ENCODE measurements at places on chromosomes 4 and X. TPM values are rescaled to one million over a fixed set of nuclear protein-coding genes. Genes with fewer than 3 reads are reported as not detected.

DAPP1 gene
- 39.7 TPM for total RNA-seq

- DNase-seq: no peak
Observed at GRCh38 chr4:115675719-115676118, 562.3 kb upstream of the NDST4 start.

PPEF1 gene
- total RNA-seq: not detected

DNA sequence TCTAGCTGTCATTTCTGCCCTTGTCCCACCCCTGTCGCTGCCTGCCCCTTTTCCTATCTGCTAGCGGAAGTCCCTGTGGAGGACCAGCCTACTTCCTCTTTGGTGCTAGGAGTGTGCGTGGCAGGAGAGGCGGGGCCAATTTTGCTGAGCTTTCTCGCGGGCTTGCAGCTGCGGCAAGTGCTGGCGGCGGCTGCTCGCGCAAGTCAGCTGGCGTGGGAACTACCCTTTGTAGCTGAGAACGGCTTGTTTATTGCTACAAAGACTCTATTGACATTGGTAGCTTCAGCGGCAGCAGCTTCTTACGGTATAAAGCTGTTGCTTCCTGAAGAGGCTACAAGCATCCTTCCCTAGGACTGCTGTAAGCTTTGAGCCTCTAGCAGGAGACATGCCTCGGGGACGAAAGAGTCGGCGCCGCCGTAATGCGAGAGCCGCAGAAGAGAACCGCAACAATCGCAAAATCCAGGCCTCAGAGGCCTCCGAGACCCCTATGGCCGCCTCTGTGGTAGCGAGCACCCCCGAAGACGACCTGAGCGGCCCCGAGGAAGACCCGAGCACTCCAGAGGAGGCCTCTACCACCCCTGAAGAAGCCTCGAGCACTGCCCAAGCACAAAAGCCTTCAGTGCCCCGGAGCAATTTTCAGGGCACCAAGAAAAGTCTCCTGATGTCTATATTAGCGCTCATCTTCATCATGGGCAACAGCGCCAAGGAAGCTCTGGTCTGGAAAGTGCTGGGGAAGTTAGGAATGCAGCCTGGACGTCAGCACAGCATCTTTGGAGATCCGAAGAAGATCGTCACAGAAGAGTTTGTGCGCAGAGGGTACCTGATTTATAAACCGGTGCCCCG lies at the start of gene MAGEH1:
MAGEH1 (plus strand) TSS at position 138 of the 843 bp plus-strand sequence; CDS start at position 386, 248 bp downstream.
- peak; percentile 79 for DNase-seq

- no peak for DNase-seq
Observed at GRCh38 chr4:137994853-137995252, 247.3 kb downstream of the SLC7A11 start.

DNA sequence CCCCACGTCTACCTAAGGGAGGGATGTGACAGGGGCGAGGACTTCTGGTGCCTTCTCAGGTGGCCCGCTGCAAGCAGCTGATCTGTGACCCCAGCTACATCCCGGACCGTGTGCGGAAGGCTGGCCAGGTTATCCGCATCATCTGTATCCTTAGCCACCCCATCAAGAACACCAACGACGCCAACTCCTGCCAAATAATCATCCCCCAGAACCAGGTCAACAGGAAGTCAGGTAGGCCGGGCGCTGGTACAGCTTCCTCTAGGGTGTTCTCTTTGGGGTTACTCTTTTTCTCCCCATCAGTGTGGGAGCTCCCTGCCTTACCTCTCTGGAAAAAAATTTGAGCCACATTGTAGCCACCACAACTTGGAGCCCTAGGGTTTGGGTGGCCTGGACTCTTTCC lies 2.4 kb upstream of the FAM50A start:
- DNase-seq: no peak

DNA sequence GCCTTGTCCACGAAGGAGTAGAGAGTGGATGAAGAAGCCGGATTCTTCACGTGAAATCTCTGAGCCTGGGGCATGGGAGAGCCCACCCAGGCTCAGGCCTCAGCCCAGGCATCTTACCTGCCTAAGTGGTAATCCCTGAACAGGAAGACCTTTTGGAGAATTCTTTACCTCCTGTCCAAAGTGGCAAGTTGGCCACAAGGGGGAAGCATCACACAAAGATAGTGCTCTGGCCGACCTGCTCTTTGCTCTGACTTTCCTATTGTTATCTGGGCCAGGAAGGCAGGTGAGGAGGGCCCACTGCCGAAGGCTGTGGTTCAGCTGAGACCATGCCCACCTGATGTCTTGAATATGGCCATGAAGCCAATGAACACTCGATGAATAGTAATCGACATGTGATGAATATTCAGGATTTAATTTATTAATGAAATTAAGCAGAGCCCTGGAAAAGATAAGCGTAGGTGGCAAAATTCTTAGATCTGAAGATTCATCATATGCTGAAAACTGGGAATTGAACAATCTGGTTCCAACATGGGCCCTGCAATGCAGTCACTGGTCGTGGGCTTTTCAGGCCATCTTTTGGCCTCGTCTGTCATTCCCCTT lies 93.8 kb downstream of the PDGFRA start:
- peak; percentile 35 for DNase-seq

DNA sequence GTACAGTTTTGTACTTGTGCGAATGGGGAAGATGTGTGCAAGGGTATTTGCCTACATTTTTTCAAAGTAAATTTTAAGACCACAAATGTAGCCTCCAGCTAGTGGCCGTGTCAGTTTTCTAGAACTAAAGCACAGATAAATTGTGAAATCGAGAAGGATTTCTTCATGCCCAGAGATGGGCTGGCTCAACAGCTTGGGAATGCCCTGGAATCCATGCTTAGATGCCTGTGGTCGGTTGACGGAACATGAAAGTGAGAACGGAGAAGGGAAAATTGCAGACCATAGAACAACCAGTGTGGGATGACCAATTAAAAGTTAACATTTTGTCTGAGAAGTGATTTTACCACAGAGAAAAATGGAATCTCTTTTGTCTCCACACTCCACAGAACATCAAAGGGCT lies 73.2 kb upstream of the VCX2 start:
- DNase-seq: no peak

DNA sequence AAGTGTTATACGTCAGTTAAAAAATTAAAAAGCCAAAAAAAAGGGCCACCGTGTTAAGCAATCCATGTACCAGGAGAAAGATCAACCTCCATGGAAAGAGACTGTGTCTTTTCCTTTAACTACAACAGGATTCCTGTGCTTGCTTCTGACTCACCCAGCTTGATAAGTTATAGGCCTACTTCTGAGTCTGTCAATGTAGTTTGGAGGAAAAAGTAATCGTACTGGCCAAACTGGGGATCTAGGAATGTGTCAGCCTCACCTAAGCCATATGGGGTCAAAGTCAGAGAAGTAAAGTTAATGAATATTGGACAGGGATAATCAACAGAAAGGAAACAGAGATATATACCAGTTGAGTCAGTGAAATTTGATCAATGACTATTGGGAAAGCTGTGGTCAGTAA lies 470.8 kb upstream of the SLIT2 start:
- DNase-seq: no peak

DNA sequence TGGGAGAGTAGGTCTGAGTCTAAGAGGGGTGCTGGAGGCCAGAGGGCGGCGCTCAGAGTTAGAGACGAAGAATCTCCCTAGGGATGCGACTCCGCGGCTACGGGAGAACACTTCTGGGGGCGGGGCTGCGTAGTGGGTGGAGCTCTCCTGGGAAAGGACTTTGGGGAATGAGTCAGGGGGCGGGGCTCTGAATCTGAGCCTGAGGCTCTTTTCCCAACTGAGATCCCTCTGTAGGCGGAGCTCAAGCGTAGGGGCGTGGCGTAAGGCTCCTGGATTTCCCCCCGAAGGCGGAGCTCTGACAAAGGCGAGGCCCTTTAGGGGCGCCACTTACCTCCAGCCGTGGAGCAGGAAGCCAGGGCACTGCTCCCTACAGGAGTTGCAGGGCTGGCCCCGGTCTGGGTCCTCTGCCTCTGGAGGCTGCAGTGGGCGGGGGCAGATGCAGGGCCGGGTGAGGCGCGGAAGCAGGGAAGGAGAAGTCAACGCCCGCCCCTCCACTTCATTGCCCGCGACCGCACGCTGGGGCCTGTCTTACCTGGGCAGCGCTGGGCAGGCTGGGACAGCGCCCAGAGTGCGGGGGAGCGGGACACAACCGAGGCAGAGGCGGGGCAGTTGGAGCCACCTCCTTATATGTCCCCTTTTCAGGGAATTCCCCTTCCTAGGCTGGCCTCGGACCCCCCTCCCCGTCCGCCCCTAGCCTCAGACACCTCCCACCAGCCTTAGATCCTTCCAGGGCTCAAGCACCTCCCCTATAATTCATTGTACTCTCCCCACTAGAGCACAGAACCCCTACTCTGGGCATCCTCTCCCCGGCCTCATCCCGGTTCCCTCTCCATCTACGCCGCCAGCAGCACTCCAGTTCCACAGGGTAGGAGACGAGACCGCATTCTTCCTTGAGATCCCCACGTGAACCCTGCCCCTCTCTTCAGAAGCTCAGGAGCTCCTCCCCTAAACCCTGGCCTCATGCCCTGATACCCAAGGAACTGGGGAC lies 1.6 kb downstream of the PRICKLE3 start:
- peak; percentile 56 for DNase-seq

MAGEA9B gene
- total RNA-seq: not detected

RASGEF1B gene
- total RNA-seq: 6.7 TPM

- no peak for DNase-seq
Observed at GRCh38 chrX:13265549-13266132, 54.2 kb downstream of the ATXN3L start.

SPON2 gene
- 6.8 TPM for total RNA-seq

PRICKLE3 gene
- total RNA-seq: 16.3 TPM

DNA sequence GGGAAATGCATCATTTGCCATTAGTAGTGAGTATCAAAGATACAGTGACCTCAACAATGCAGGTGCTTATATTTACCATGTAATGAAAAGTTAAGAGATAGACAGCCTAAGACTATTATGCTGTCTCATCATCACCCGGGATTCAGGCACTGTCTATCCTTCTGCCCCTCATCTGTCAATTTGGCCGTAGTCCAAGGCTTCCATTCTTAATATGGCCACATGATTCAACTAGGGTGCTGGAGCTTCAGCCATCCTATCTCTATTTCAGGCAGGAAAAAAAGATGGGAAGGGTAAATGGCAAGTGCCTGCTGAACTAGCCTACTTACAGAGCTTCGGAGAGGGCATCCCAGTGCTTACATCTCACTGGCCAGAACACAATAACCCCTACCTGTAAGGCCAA lies 196.7 kb upstream of the LNX1 start:
- no peak for DNase-seq

DNA sequence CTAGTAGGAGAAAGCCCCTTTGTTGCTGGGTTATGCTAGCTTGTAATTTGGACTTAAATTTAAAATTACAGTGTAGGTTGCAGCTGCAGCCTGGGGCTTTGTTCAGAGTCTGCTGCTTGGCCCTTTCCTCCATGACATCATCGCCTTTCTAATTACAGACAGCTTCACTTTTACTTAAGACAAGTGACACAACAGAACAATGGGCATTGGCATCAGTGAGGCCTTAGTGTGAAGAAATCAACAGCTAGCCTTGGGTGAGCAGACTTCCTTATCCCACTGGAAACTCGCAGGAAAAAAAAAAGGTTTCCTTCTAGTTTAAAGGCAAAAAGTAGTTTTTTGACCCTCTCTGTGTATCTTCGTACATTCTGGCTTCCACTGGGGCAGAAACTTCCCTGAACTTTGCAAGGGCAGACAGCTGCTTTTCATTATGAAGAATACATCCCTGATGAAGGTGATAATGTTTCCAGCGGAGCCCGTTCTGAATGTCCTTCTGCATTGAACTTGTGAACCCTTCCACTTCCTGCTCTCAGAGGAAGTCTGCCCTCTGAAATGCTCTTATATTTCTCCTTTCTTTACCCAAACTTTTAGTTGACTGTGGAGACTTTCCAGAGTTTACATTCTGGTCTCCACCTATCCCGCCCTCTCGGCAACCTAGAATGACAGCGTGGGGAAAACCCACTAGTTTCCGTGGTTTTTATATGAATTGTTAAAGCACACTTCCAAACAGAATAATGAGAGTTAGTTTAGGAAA lies 123.2 kb upstream of the FAM9C start:
- DNase-seq: peak; percentile 10

DNA sequence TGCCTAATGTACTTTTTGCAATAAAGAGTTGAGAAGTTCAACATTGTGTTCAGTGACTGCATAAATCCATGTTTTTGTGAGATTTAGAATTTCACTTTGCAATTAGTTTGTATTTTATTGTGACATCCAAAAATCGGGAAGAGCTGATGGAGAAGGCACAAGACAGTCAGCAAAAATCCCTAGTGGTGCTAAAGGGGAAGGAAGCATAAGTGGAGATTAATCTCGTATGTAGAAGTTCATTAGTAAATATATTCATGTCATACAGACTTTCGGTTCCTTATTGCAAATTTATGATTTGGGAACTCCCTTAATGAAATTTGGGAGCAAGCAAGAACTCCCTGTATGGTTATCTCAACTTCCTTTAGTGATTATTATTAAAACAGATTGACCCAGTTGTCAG lies 57.8 kb upstream of the SLC39A8 start:
- no peak for DNase-seq

- DNase-seq: no peak
Observed at GRCh38 chr4:53015681-53016080, 153.6 kb downstream of the RASL11B start.

DNA sequence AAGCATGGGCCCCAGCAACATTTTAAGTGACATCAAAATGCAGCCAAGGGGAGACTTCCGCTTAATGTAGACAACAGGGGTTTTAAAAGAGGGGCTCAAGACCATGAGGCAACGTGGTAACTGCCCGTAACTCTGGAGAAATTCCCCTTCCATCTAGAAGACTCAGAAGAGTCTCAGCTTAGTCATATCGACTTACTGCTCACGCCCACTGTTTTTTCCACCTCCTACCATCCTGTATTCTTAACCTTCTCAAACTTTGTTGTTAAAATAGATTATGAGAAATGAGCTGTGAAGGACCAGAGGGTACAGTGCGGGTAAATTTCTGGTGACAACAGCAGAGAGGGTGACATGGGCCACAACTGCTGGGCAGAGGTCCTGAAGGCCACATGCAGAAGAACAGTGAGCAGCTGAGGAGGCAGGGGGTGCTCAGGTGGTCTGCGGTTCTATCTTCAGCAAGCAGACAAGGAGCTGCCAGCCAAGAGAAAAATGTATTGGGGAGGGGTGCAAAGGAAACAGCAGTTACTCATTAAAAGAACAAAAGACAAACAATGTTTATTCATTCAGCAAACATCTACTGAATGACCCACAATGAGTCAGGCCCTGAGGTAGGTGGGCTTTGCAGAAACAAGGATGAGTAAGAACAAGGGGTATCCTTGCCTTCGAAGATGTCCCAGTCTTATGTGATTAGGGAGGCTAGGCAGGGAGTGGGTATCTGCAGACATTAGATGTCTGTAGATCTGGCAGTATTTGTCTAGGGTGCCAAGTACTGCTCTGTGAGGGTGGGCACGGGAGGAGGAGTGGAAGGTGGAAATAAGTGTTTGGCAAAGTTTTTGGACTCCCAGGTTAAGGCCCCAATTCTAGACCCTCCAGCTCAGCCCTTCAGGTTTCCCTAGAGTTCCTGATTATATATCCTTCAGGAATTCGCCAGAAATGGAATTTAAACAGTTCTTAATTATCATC lies 175.3 kb downstream of the TSPAN5 start:
- peak; percentile 48 for DNase-seq

GRCh38 chrX:19688426-19688825 lies 173.1 kb upstream of the MAP3K15 start:
- DNase-seq: no peak

GAGE12H gene
- total RNA-seq: not detected

SSX3 gene
- total RNA-seq: not detected

GRCh38 chr4:169922632-169923276 lies 103.4 kb downstream of the MFAP3L start:
- no peak for DNase-seq

- peak; percentile 10 for DNase-seq
Observed at GRCh38 chr4:39636531-39637184, 2.0 kb downstream of the SMIM14 start.

CCDC149 gene
- total RNA-seq: not detected

NR0B1 gene
- total RNA-seq: not detected

ADGRG4 gene
- not detected for total RNA-seq

Measured in activated naive CD8-positive, alpha-beta T cell treated with anti-CD3 and anti-CD28 coated beads for 36 hours (primary cell).